Activated CD8-positive, alpha-beta memory T cell treated with anti-CD3 and anti-CD28 coated beads, Interleukin-2, amount 10 ng/mL, durations not matched to agents 7 days and 5 days (primary cell): ENCODE measurements at places on chromosomes 6 and 20.

- peaks cover 14% of the 10 kb centered on the region for H3K27me3 ChIP-seq
- no peak overlapping the region for H3K4me3 ChIP-seq
- H3K36me3 ChIP-seq = no peaks in the 10 kb centered on the region
- no peak overlapping the region for H3K27ac ChIP-seq
- no peaks in the 10 kb centered on the region for H3K4me1 ChIP-seq
Observed at GRCh38 chr20:20334489-20334888, 33.4 kb upstream of the INSM1 start.

DNA sequence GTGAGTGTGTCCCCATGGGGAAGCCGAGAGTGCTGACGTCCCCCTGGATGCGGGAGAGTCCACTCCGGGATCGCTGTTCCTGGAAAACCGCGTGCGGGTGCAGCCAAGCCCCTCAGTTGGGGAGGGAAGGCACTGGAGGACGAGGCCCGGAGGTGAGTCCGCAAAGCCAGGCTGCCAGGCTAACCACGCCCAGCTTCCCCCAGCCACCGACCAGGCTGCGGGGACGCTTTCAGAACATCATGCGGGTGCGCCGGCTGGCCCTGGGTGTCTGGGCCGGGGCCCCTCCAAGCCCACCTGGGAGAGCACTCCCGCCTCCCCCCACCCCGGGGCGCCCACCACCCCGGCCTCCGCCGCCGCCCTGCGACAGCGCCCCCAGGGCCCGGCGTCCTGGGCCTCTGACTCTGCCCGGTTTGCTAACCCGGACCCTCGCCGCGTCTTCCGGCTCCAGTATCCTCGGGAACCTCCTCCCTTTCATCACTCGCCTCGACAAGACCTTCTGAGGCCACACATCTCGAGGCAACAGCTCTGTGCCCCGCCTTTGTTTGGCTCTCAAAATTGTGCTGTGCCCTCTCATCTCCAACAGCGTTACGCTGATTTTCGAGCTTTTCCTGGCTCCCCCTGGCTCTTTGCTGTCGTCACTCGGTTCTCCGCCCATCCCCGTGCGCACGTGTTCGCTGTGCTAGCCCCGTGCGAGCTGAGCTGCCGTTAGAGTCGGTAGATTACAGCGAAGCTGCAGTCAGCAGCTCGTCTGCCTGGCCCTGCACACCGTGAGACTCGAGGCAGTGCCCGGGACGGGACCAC is 47.1 kb upstream of the ENTPD6 start:
- H3K27ac ChIP-seq = no peak overlapping the region
- H3K36me3 ChIP-seq = no peaks in the 10 kb centered on the region
- peaks cover 35% of the 10 kb centered on the region for H3K27me3 ChIP-seq
- H3K4me1 ChIP-seq = peaks cover 5% of the 10 kb centered on the region
- peak overlapping the region; percentile 56 for H3K4me3 ChIP-seq
- peak; percentile 54 for DNase-seq

- H3K27ac ChIP-seq = peak overlapping the region; percentile 58
- H3K27me3 ChIP-seq = no peaks in the 10 kb centered on the region
- peaks cover 46% of the 10 kb centered on the region for H3K36me3 ChIP-seq
- peaks cover 53% of the 10 kb centered on the region for H3K4me1 ChIP-seq
Observed at GRCh38 chr6:118897386-118897785, 3.4 kb downstream of the ASF1A start.

GRCh38 chr6:91646649-91647048 is 1059.8 kb upstream of the MAP3K7 start:
- H3K4me1 ChIP-seq = no peaks in the 10 kb centered on the region
- no peak overlapping the region for H3K4me3 ChIP-seq
- no peaks in the 10 kb centered on the region for H3K36me3 ChIP-seq
- no peaks in the 10 kb centered on the region for H3K27me3 ChIP-seq

- H3K27me3 ChIP-seq = no peaks in the 10 kb centered on the region
- H3K4me1 ChIP-seq = peaks cover 28% of the 10 kb centered on the region
- DNase-seq = peak; percentile 97
- peak within 1 kb of the TSS; percentile 89 for H3K27ac ChIP-seq
- H3K36me3 ChIP-seq = peaks cover 23% of the 10 kb centered on the region
- H3K4me3 ChIP-seq = peak within 1 kb of the TSS; percentile 91
Observed at GRCh38 chr6:97282726-97283617, at the start of gene MMS22L. Gene MMS22L (minus strand): TSS chr6:97283216. CDS start chr6:97282477, 739 bp downstream.

GRCh38 chr20:38369389-38369788 is 23.1 kb downstream of the LBP start:
- H3K27me3 ChIP-seq = peaks cover 17% of the 10 kb centered on the region
- H3K27ac ChIP-seq = no peak overlapping the region
- no peaks in the 10 kb centered on the region for H3K36me3 ChIP-seq
- DNase-seq = no peak

GRCh38 chr6:154916857-154917256 is 78.3 kb upstream of the TIAM2 start:
- H3K4me1 ChIP-seq = peaks cover 10% of the 10 kb centered on the region
- H3K4me3 ChIP-seq = no peak overlapping the region
- no peak for DNase-seq

GRCh38 chr20:57987659-57988058 is 240.8 kb downstream of the ANKRD60 start:
- no peak for DNase-seq
- H3K36me3 ChIP-seq = no peaks in the 10 kb centered on the region
- peaks cover 14% of the 10 kb centered on the region for H3K27me3 ChIP-seq
- no peak overlapping the region for H3K4me3 ChIP-seq
- no peak overlapping the region for H3K27ac ChIP-seq

- H3K36me3 ChIP-seq = no peaks in the 10 kb centered on the region
- peaks cover 11% of the 10 kb centered on the region for H3K27me3 ChIP-seq
- H3K4me3 ChIP-seq = no peak overlapping the region
- no peaks in the 10 kb centered on the region for H3K4me1 ChIP-seq
Observed at GRCh38 chr6:83467620-83468036, 36.8 kb upstream of the ME1 start.

DNA sequence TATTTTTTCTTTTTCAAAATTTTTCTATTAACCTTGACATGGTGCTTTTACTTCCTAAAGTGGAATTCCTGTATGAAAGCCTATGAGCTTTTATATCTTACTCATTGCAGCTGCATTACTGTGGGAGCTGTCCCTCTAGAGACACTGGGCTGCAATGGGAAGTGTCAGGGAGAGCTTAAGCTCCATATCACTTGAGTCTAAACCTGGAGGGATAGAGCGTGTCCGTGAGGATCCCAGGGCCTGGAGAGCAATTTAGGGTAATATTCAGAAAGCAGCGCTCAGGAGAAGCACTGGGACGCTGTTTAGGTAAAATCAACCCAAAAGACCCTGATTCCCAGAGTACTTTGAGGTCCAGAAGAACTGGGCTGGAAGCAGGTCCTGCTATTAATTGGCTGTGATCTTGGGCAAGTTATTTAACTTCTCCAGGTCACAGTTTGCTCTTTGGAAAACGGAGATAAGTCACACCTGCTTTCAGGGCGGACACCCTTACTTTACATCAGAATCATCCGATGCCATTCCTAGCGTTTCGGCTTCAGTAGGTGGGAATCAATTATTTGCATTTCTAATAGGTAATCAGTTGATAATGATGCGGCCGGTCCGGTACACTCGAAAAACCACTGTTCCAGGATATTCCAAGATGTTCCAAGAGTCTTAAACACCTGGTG is 628 bp upstream of the ERGIC3 start:
- peaks cover 4% of the 10 kb centered on the region for H3K36me3 ChIP-seq
- H3K27ac ChIP-seq = peak overlapping the region; percentile 86
- H3K4me1 ChIP-seq = peaks cover 19% of the 10 kb centered on the region
- peak overlapping the region; percentile 77 for H3K4me3 ChIP-seq
- DNase-seq = no peak
- no peaks in the 10 kb centered on the region for H3K27me3 ChIP-seq

- no peak overlapping the region for H3K27ac ChIP-seq
- no peak overlapping the region for H3K4me3 ChIP-seq
- no peak for DNase-seq
- H3K27me3 ChIP-seq = peaks cover 27% of the 10 kb centered on the region
- no peaks in the 10 kb centered on the region for H3K36me3 ChIP-seq
Observed at GRCh38 chr6:98998103-98998502, 50.4 kb upstream of the FBXL4 start.

- H3K4me3 ChIP-seq = no peak overlapping the region
- H3K27me3 ChIP-seq = peaks cover 41% of the 10 kb centered on the region
- no peak for DNase-seq
- no peak overlapping the region for H3K27ac ChIP-seq
- no peaks in the 10 kb centered on the region for H3K36me3 ChIP-seq
Observed at GRCh38 chr6:43978473-43979346, 148.5 kb downstream of the MRPL14 start.

DNA sequence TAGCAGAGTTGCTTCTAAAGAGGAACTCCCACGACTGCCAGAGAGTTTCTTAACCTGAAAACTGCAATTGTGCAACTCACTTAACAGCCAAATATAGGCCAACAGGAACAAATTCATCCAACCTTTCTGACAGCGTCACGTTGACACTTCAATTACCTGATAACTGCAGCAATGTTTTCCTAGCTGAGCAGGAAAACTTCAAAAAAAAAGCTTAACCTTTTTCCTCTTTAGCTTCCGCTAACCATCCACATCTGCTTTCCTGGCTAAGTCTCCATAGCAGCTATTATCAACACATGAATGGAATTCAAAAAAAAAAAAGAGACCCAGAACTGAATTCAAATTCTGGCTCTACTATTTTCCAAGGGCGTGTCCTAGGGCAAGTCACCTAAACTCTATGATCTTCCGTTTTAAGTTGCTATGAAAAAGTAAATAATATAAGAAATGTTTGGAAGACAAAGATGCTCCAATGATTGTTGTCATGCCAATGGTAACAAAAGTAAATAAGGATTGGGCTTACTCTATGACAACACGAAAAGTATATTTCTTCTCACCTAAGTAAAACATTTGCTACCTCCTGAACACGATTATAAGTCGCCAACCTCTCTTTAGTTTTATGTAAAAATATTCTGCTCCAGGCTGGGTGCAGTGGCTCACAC is 524.6 kb upstream of the JARID2 start:
- no peaks in the 10 kb centered on the region for H3K27me3 ChIP-seq
- H3K27ac ChIP-seq = no peak overlapping the region
- no peaks in the 10 kb centered on the region for H3K36me3 ChIP-seq
- no peak overlapping the region for H3K4me3 ChIP-seq
- H3K4me1 ChIP-seq = peaks cover 22% of the 10 kb centered on the region
- no peak for DNase-seq

DNA sequence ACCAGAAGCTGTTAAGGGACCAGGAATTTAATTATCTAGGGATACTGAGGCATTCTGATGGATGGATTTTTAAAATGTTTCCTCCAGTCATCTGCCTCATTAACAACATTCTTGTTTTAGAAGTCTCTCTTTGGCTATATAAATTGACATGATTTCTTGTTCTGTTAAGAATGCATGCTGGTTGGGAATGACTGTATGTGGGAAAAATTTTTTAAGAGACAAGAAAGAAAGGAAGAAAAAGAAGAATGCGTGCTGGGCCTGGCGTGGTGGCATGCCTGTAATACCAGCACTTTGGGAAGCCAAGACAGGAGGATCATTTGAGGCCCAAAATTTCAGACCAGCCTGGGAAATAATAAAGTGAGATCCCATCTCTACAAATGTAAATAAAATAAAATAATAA is 203.6 kb downstream of the GJA1 start:
- no peaks in the 10 kb centered on the region for H3K4me1 ChIP-seq
- no peaks in the 10 kb centered on the region for H3K27me3 ChIP-seq
- no peak overlapping the region for H3K4me3 ChIP-seq
- H3K36me3 ChIP-seq = no peaks in the 10 kb centered on the region
- no peak overlapping the region for H3K27ac ChIP-seq

GRCh38 chr20:51286758-51287157 is 255.8 kb downstream of the NFATC2 start:
- no peak overlapping the region for H3K4me3 ChIP-seq
- H3K4me1 ChIP-seq = no peaks in the 10 kb centered on the region
- peaks cover 18% of the 10 kb centered on the region for H3K27me3 ChIP-seq
- no peaks in the 10 kb centered on the region for H3K36me3 ChIP-seq

- no peaks in the 10 kb centered on the region for H3K27me3 ChIP-seq
- no peak for DNase-seq
- no peaks in the 10 kb centered on the region for H3K36me3 ChIP-seq
- H3K4me3 ChIP-seq = no peak overlapping the region
Observed at GRCh38 chr6:124066269-124066668, 262.6 kb downstream of the NKAIN2 start.

DNA sequence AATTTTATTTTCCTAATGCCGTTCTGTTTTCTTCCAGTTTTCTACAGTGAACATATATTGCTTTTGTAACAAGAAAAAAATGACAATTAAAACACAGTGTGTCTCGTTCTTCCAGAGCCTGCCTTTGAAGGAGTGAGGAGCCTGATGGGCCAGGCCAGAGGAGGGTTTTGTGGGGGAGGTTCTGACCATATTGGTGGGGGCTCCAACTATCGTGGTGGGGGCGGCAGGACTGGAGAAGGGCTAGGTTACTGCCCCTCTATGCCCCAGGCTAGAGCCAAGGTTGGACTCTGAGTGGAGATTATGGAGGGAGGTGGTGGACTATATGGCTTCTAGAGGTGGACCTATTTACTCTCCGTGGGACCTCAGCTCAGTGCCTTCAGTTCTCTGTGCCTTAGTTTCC is 24.0 kb downstream of the DLGAP4 start:
- peaks cover 28% of the 10 kb centered on the region for H3K27me3 ChIP-seq
- H3K27ac ChIP-seq = no peak overlapping the region
- no peak for DNase-seq
- H3K4me3 ChIP-seq = no peak overlapping the region
- no peaks in the 10 kb centered on the region for H3K4me1 ChIP-seq

DNA sequence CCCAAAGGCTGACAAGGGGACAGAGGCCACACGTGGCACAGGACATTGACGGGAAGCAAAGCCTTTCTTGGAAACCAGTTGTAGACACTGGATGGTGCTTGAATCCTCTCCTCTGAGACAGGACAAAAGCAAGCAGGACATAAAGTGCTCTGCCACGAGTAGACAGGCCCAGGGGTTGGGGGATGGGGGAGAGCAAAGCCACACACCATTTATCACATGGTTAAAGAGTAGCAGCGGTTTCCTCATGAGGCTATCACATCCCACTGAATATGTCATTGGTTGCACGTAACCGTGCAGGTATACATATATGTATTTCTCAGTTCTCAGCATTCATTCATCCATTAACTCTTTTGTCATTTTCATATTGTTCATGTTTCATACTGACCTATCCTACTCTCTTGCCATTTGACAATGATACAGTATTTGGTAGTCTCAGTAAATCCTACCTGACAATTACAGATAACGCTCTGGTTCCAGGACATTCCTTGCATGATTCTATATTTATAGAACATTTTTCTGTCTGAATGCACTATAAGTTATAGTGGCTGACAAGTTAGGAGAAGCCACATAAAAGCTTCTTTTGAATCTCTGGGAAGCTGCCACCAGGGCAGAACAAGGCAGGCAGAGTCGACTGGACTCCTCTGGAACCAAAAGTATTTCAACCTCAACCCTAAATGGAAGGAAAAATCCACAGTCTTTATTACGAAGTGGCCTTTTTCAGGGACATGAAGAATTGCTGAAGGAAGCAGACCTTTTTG is 23.5 kb downstream of the METTL24 start:
- H3K27me3 ChIP-seq = peaks cover 8% of the 10 kb centered on the region
- no peak for DNase-seq
